ENCODE measurements at places on chromosomes 4 and X.

DNA sequence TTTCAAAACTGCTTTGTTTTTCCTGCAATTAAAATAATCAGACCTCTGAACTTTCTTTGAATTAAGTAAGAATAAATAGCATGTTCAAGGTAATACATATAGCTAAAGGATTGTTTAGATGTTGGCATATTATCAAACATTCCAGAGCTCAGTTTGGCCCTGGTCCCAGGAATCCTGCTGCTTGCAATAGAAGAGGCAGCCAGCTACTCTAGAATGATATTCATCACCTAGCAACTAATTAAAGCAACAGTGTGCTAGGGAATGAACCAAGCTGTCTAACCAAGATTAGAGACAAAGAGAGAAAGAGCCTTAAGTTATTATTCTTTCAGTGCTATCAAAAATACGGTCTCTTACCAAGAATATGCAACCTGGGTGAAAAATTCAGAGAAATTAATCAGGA lies 460.9 kb downstream of the GABRG1 start:
- DNase-seq = no peak

DNA sequence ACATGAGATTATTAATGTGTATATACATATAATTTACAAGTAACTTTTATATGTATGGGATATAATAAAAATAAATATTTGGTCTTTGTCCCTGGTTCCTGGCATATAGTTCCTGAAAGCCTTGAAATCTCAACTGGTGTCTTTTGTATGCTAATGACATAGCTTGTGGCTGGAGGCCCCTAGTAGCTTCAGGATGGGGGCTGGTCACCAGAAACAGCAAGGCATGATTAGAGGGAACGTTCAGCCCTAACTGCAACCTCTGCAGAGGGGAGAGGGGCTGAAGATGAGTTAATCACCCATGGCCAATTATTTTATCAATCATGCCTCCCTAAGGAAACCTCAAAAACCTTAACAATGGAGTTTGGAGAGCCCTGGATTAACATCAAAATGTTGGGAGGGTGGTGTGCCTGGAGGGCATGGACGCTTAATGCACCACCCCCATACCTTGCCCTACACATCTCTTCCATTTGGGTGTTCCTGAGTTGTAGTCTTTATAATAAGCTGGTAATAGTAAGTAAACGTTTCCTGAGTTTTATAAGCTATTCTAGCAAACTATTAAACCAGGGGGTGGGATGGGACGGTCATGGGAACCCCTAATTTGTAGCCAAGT lies 21.3 kb downstream of the PIN4 start:
- DNase-seq = no peak

- no peak for DNase-seq
Observed at GRCh38 chr4:137226900-137227299, 305.4 kb downstream of the PCDH18 start.

- DNase-seq = no peak
Observed at GRCh38 chr4:42570221-42570620, 86.7 kb downstream of the ATP8A1 start.

GRCh38 chr4:112110059-112110425 lies 35.2 kb upstream of the FAM241A start:
- DNase-seq = no peak

DNA sequence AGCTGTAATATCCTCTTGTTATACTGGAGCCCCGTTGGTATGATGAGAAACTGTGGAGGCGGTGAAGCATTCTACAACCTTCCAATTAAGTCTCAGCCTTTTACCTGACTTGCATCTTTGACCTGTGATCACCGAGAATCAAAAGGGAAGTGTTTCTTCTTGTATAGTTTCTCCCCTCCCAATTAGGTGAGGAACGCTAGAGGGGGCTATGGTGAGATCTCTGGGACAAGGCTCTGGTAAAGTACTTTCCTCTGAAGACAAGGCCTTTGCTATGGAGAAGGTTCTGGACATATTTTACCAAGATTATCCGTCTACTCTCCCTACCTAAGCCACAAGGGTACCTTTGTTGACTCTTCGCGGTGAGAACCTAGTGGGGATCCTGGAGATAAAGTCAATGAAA lies 111.3 kb downstream of the CBLL2 start:
- DNase-seq = no peak

GRCh38 chrX:31397119-31397518 lies 325.3 kb upstream of the FTHL17 start:
- no peak for DNase-seq

DNA sequence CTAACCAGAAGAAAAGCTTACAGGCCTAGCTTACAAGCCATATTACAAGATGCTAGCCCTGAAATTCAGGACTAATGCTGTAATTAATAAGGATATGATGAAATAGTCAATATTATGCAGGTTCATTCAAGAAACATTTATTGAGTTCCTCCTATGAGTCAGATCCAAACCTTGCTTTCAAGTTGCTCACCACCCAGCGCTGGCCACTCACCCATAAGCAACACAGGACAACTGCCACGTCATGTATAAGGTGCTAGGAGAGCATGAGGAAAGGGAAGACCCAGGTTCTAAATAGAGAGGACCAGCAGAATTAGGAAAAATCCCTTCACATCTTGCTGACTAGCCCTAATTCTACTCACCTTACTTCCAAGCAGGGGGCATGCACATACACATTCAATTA lies 23.3 kb downstream of the MAML3 start:
- DNase-seq = no peak

DNA sequence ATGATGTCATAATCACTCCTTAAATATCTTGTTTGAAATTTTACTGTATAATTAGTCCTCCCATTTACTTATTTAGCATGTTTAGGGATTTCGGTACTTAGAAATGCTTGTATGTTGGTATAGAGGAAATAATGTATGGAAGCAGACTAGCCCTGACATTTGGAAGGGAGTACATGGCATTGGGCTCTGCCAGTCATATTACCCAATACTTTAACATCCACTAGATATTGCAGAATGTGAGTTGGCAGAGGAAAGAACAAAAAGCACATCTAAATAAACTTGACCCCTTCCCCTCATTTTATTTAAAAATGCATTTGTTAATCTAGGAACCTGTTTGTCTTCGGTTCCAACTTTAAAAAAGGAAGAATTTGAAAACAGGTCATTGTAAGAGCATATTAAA lies 77.8 kb downstream of the RS1 start:
- no peak for DNase-seq

DNA sequence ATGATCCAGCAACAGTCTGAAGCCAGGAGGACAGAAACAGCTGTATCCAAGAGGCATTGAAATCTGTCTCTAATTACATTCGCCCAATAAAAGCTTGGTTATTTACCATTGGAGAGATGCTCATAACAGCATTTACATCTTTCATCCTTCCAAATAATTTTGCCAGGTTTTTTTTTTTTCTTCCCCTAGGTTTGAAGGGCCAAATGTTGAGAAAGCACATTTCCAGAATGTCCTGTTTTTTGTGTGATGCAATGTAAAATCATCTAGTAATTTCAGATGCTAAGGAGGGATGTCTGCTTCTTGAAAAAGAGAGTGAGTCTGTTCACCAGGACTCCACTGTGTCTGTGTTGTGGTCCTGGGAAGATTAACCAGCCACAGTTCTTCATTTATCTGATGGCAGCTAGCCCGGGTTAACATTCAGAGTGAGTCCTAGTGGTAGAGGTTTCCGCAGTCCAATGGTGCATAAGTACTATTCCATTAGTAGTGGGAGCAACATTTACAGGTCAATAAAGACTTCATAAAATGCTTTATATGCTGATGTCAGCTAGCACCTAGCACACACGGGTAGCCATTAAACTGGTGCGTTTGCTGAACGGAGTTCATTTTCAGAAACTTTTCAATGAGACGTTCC lies 406.8 kb downstream of the STIM2 start:
- no peak for DNase-seq

GRCh38 chr4:151034829-151035228 lies 19.7 kb upstream of the LRBA start:
- DNase-seq = no peak

GRCh38 chr4:98510757-98511517 lies 147.5 kb downstream of the TSPAN5 start:
- DNase-seq = no peak

DNA sequence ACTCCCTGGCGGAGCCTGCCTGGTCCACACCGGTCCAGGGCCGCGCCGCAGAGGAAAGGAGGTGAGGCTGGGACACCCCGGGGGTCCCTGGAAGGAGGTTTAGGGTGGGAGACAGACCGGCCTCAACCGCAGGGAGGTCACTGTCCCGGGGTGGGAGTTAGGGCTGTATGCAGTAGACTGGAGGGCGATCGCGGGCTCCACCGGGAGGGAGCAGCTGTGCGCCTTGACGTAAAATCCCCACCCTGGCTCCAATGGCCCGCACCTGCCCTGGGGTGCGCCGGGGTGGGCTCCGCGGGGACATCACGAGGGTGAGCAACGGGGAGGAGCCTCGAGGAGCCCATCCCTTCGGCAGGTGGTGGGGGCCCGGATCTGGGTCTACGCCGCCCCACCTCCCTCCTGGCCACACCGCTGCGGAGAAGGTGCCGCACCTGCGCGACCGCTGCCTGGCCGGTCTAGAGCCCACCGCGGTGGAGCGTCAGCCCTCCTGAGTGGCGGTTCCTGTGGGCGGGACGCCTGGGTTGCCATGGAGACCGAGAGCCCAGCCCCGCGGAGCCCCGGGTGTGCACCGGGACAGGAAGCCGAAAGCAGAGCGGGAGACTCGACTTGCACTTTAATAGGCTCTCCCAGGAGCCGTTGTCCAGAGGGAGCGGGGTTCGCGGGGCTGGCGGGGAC lies 105.1 kb downstream of the ADRA2C start:
- peak; percentile 43 for DNase-seq

DNA sequence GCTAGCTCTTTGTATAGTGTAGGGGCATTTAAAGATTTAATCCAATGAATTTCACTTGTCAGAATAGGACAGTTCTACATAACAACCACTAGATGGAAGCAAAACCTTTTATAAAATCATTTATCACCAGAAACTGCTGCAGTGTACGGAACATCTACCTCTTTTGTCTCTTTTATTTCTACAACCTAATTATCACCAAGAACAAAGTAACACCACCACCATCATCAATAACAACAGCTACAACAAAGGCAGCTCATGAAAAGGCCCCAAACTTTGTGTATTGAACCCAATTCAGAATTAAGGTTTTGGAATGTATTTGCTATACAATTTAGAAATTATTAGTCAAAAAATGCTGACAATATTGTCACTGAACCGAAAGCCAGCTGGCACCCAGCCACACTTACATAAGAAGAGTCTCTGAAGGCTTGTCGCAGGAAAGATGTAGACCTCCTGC lies 260.9 kb upstream of the RPS6KA3 start:
- DNase-seq = peak; percentile 7

GRCh38 chr4:124111922-124112321 lies 600.6 kb downstream of the ANKRD50 start:
- no peak for DNase-seq

GRCh38 chr4:8745005-8745790 lies 126.4 kb downstream of the HMX1 start:
- DNase-seq = no peak

DNA sequence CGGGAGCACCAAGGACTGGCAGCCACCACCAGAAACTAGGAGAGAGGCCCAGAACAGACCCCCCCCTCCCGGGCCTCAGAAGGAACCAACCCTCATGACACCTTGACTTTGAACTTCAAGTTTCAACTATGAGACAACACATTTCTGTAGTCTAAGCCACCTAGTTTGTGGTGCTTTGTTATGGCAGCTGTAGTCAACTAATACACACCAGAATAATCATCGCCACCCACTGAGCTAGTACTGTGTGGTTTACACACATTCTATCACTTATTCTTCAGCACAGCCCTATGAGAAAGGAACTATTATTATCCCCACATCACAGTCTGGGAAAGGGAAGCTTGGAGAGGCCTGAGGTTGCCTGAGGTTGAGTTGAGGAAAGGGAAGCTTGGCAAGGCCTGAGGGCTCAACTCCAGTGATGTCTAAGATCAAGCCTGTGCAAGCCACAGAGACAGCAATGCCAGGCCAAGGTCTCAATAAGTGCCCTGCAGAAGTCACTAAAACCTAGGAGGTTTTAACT lies 126.6 kb downstream of the FHDC1 start:
- DNase-seq = no peak

DNA sequence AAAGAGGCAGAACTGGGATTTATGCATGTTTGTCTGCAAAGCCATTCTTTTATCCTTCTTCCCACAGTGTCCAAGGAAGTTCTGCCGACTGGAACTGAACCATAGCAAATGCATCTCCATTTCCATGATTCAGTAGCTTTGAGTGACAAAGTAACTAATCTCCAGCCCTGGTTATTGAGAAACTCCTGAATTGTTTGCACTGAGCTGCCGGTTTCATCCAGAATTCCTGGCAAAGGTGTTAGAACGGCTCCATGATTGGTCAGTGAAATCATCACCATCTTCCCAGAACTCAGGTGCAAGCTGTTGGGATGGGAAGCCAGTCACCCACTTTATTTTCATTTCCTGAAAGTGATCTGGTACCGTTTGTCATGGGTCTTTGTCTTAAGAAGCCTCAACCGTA lies 47.0 kb upstream of the SLC34A2 start:
- DNase-seq = no peak

DNA sequence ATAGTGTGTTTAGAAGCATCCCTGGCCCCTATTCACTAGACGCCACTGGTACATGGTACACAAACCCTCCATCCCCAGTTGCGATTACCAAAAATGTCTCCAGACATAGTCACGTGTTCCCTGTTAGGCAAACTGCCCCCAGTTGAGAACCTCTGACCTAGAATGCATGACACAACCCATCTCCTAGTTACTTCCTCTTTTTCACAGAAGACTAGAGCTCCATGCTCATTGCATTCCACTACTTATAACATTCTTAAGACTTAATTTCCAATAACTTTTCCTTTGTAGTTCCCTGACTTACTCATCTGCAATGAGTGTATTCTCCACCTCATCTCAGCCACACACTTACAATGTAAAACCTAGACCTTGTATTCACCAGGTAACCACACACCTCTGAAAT lies 68.6 kb downstream of the PRSS12 start:
- peak; percentile 15 for DNase-seq

DNA sequence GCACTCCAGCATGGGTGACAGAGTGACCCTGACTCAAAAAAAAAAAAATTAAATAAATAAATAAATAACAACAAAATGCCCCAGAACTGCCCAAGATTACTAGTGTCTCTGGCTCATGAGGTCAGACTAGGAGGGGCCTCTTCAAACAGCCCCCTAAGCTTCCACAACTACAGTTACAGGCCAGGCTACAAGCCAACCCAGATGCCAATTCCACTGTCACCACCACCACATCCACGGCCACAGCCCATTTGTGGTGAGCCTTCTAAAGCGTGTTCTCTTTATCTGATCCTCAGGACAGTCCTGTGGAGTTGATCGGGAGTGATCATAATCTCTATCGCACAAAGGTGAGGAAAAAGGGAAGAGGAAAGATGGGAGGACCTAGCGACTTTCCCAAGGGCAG lies 36.6 kb downstream of the IGFBP7 start:
- DNase-seq = no peak

DNA sequence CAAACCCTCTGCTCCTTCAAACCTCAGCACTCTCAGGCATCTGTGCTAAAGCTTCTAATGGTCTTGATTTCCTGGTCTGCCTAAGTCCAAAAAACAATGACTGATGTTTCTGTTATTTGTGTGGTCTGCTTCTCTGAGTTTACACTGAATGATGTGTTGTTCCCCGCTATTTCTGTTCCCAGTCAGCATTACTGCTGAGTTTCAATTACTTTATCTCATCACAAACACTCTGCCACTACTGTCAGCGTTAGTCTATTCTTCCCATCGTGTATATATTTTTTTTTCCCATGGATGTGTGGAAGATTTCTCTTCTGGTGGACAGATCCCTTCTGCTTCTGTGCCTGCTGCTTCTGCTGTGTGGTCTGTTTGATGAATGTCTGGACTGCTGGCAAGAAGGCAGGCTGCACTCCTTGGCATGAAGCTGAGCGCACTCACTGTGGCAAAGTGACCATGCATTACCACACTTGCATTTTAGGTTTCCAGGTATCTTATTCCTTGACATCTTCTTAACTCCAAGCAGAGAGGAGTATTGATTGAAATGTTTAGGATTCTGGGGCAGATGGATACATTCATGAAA lies 106.9 kb upstream of the PAQR3 start:
- DNase-seq = no peak

Data from germinal center (tissue), 1 donor.